GM23248 (cell line): ENCODE measurements at places on chromosomes 4 and X. TPM values are rescaled to one million over a fixed set of nuclear protein-coding genes. Genes with fewer than 3 reads are reported as not detected.
A peak's percentile ranks its signal among the peaks of the same experiment; 100 is the strongest.

SERPINA7 gene
- total RNA-seq, result not detected in 2 replicates

- no peaks in the 10 kb centered on the region for H3K27me3 ChIP-seq
- H3K4me3 ChIP-seq, result peak overlapping the region; percentile 93
- peaks cover 63% of the 10 kb centered on the region for H3K4me1 ChIP-seq
- H3K36me3 ChIP-seq, result no peaks in the 10 kb centered on the region
These were observed 603 bp downstream of the MAD2L1 start for GRCh38 chr4:120065974-120066516.

DNA sequence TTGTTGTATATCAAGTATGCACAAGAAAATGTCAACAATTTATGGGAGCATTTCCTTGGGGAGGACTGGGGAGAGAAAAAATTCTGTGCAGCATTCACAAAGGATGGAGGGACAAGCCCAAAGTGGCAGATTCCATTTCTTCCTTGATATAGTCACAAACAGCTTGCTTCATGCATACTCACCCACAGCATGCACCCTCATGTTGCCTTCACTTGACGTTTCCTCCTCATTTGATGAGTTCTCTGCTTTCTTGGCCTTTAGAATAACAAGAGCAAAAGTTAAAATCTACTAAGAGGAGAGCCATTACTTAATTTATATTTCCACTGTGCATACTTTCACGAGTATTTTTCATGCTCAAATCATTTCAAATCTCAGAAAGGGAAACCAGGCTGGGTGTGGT is 37.7 kb downstream of the SPARCL1 start:
- DNase-seq, result no peak
- no peak overlapping the region for H3K27ac ChIP-seq
- H3K27me3 ChIP-seq, result no peaks in the 10 kb centered on the region
- no peaks in the 10 kb centered on the region; the same call in 1 of the 2 replicates for H3K4me1 ChIP-seq

GRCh38 chr4:169583563-169583962 is 28.8 kb downstream of the NEK1 start:
- no peaks in the 10 kb centered on the region for H3K27me3 ChIP-seq
- peaks cover 13% of the 10 kb centered on the region; the same call in 1 of the 2 replicates for H3K4me1 ChIP-seq
- peaks cover 11% of the 10 kb centered on the region for H3K36me3 ChIP-seq
- H3K27ac ChIP-seq, result no peak overlapping the region
- DNase-seq, result peak; percentile 49

GRCh38 chr4:6491235-6491634 is 18.8 kb upstream of the PPP2R2C start:
- no peaks in the 10 kb centered on the region for H3K4me1 ChIP-seq
- H3K27me3 ChIP-seq, result peaks cover 8% of the 10 kb centered on the region; the same call in 1 of the 2 replicates
- H3K36me3 ChIP-seq, result no peaks in the 10 kb centered on the region
- DNase-seq, result no peak

DNA sequence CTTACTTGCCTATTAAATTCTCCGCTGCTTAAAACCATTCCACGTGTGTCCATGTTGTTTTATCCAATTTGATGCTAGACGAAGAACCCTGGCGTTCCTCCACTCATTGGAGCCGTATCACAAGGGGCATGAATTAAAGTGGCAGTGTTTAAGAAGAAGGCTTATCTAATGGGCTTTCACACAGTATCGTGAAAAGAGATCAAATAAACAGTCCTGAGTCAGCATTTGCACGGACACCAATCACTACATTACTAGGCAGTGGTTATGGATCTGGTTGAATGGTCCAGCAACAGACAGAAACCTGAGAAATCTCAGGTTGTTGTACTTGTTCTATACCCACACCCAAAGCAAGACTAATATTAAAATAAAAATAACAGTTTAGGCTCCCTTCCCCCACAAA is 671.6 kb downstream of the FAT4 start:
- no peak overlapping the region for H3K4me3 ChIP-seq
- no peak for DNase-seq
- H3K27ac ChIP-seq, result no peak overlapping the region
- no peaks in the 10 kb centered on the region for H3K4me1 ChIP-seq
- no peaks in the 10 kb centered on the region for H3K27me3 ChIP-seq

DNA sequence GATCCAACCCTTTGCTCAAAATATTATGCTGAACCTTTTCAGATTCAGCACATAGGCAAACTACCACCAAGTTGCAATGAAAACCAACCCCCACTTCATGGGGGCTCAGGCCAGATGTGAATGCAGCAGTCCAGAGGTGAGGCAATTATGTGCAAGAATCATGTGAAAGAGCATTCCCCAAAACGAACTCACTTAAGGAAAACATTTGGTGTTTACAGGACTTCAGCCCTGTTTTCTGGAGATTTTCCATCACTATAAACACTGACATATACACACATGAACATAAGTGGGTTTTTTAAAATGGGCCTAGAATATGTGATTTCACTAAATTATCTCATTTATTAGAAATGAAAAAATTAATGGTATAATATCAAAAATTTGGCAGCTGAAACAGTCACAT is 31.5 kb downstream of the BMP3 start:
- no peak overlapping the region for H3K4me3 ChIP-seq
- no peak overlapping the region for H3K27ac ChIP-seq
- H3K4me1 ChIP-seq, result no peaks in the 10 kb centered on the region
- DNase-seq, result no peak
- H3K36me3 ChIP-seq, result no peaks in the 10 kb centered on the region

GRCh38 chr4:58275856-58276255 is 1165.7 kb upstream of the IGFBP7 start:
- H3K4me3 ChIP-seq, result no peak overlapping the region
- DNase-seq, result no peak
- no peaks in the 10 kb centered on the region for H3K4me1 ChIP-seq
- no peaks in the 10 kb centered on the region for H3K36me3 ChIP-seq

GRCh38 chr4:102246416-102246815 is 98.9 kb downstream of the SLC39A8 start:
- no peaks in the 10 kb centered on the region for H3K36me3 ChIP-seq
- no peak overlapping the region for H3K4me3 ChIP-seq
- no peaks in the 10 kb centered on the region for H3K27me3 ChIP-seq
- DNase-seq, result no peak

- no peak overlapping the region for H3K27ac ChIP-seq
- no peaks in the 10 kb centered on the region for H3K36me3 ChIP-seq
- H3K27me3 ChIP-seq, result no peaks in the 10 kb centered on the region
These were observed 28.8 kb upstream of the ZDHHC9 start for GRCh38 chrX:129872524-129872923.
